ENCODE measurements at places on chromosomes 16 and 17.
A peak's percentile ranks its signal among the peaks of the same experiment; 100 is the strongest.

GRCh38 chr17:76085731-76086366 lies 6.9 kb downstream of the ZACN start:
- no peak for DNase-seq

DNA sequence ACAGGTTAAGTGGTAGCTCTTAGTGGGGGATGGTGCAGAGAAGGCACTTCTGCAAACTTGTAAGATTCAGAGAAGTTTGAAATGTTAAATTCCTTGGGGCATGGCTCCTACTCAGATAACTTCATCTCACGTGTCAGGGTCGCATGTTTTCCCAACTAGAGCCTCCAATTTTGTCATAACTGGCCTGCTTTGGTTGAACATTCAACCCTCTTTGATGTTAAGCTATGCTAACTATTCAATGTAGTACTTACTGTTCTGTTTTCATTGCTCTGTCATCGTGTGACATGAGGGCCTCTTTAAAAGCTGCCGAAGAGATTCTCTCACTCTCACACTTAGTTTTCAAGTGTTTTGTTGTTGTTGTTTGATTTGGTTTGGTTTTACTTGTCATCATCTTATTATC lies 280.8 kb downstream of the CDH11 start:
- DNase-seq: peak; percentile 5

- DNase-seq: no peak
Observed at GRCh38 chr17:42025936-42026335, 6.0 kb downstream of the NKIRAS2 start.

DNA sequence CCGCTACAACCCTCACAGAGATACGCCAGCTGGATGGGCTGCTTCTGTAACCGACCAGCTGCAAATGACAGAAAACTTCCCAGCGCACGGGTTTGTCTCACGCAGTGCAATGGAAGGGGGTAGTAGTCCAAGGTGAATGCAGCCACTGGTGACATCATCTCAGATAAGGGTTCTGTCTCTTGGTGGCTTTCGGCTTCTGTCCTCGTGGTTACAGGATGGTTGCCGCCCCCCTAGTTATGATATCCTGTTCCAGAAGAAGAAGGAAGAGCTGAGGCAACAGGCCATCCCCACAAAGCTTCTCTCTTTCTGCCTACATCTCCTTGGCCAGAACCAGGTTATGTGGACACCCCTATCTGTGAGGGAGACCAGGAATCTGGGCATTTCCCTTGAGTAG lies 40.3 kb upstream of the BAHCC1 start:
- no peak for DNase-seq

GRCh38 chr16:85517563-85518179 lies 95.5 kb upstream of the GSE1 start:
- no peak for DNase-seq

DNA sequence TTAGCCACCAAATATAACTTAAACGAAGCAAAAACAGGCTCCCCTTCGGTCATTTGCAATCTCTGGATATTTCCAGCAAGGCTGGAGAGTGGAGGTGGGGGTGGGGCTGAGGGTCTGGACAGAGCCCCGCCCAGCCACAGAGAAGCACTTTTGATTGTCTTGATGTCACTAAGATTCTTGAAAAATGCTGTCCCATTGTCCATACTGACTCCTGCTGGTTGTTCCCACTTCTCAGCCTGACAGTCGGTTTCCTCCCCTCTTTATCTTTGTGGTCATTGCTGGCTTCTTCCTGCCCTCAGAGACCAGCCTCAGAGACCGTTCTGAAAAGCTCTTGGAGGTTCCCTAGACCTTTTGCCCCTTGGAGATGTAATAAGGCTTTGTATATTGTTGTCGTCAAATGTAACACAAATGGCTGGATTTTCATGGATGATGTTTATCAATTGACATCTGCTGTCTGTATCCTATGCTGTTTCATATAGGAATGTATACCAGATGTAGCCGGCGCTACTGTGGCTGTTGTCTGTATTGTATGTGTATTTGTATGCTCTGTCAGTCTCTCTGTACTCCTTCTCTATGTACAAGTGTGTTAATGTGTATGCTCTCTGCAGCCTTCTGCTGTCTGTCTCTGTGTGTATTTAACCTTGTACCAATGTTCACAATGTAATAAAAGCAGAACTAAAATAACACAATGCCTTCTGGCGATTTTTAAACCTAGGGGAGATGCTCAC lies 94.8 kb upstream of the DNAH9 start:
- no peak for DNase-seq

GRCh38 chr16:80231121-80231520 lies 309.7 kb upstream of the DYNLRB2 start:
- DNase-seq: peak; percentile 16

DNA sequence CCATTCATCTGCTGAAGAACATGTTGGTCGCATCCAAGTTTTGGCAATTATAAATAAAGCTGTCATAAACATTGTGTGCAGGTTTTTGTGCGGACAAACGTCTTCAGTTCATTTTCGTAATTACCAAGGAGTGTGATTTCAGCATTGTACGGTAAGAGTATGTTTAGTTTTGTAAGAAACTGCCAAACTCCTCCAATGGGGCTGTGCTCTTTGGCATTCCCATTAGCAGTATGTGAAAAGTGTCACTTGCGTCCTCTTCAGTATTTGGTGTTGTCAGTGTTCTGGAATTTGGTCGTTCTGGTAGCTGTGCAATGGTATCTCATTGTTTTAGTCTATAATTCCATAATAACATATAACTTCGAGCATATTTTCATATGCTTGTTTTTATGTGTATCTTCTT lies 120.9 kb downstream of the BCAS3 start:
- no peak for DNase-seq

DNA sequence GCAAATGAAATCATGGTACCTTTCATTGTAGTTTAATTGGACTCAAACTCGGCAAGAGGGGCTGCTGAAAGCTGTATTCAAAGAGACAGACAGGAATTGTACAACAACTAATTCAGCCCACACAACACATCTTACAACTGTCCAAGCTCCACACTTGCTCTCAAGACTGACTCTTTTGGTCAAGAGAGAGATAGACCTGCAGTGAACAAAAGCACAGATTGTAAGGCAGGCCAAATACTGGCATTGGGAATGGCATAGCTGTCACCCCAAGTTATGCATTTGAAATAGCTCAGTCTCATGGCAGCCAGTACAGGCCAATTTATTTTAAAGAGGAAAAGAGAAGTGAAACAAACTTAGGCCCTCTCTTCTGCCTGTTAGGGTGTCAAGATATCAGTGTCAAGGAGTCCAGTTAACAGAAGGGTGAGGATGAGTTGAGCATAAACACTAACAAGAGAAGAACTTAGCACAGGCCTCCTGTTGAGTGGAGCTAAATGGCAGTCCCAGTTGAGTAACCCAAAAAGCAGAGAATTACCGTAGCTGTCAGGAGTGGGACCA lies 215.7 kb downstream of the IRX3 start:
- no peak for DNase-seq

GRCh38 chr17:21061971-21062526 lies 19.2 kb upstream of the USP22 start:
- no peak for DNase-seq

- no peak for DNase-seq
Observed at GRCh38 chr17:61130330-61130729, 269.3 kb upstream of the TBX2 start.

DNA sequence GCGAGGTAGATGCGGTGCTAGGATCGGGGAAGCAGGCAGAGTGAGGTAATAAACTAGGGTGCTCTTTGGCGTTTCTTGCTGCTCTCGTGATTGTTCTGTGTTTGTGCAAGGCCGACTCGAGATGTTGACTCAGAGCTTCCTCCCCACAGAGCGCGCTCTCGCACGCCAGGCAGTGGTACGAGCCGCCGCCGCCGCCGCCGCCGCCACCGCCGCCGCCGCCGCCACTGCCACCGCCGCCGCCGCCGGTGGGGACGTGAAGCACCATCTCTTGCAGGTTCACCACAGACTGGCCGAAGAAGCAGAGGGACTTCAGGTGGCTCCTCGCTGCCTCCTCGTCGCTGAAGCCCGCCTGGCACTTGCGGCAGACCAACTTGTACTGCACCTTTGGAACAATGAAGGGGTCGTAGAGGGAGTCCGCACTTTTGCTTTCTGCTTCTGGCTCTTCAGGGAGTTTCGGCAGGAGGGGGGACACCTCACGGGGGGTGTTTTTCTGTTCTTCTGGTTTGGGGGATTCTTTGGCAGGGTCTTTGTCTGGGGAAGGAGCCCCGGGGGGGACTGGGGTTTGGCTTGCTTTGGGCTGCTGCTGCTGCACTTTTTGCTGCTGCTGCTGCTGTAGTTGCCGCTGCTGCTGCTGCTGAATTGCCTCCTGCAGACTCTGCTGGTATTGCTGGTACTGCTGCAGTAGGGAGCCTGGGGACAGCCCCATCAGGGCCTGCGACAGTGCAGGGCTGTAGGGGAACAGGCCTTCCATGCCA lies 260.2 kb downstream of the ZFHX3 start:
- peak; percentile 84 for DNase-seq

- DNase-seq: peak; percentile 26
Observed at GRCh38 chr16:12214509-12214908, 238.0 kb downstream of the SNX29 start.
